ENCODE measurements at places on chromosomes 12 and 14.

- DNase-seq, result peak; percentile 9
These were observed 167.1 kb upstream of the OR4E1 start for GRCh38 chr14:21840765-21841164.

DNA sequence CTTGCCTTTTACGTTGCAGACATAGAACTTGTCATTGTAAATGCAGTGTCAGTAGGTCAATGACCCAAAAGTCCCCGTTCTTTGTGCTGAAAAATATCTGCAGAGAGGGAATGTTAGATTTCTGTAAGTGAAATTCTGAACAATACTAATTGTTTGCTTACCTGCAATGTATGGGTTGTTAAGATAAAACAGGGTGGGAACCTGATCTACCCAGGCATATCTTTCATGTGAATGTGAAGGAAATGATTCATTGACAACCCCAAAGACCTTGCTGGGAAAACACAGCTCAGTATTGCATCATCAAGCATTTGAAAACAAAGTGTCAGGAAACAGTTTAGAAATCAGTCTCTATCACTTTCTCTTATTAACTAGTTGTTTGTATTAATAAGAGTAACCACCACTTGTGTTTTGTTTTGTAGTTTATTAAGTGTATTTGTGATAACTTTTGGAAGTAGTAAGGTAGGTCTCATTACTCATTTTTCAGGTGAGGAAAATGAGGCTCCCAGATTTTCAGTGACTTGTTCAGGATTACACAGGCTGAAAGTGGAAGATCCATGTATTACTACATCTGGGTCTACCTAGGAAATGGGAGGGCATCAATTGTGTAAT, 57.9 kb upstream of the SLC38A2 start:
- DNase-seq, result peak; percentile 18

DNA sequence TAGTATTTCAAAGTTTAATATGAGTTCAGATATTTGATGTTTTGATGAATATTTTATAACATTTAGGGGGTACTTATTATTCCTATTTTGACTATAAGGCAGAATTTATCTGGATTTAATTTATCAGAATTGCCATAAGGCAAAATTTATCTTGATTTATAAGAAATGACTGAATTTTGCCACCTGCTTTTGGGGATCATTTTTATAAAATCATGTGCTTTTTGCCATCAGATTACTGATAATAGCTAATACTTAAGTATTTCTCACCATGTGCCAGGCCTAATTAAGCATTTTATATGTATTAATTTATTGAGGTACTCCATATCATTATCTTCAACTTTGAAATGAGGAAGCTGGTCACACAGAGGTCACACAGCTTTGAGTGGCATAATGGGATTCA, 423.7 kb downstream of the PRKD1 start:
- DNase-seq, result no peak

- DNase-seq, result peak; percentile 4
These were observed 152.1 kb downstream of the SLC8A3 start for GRCh38 chr14:70036665-70037064.

DNA sequence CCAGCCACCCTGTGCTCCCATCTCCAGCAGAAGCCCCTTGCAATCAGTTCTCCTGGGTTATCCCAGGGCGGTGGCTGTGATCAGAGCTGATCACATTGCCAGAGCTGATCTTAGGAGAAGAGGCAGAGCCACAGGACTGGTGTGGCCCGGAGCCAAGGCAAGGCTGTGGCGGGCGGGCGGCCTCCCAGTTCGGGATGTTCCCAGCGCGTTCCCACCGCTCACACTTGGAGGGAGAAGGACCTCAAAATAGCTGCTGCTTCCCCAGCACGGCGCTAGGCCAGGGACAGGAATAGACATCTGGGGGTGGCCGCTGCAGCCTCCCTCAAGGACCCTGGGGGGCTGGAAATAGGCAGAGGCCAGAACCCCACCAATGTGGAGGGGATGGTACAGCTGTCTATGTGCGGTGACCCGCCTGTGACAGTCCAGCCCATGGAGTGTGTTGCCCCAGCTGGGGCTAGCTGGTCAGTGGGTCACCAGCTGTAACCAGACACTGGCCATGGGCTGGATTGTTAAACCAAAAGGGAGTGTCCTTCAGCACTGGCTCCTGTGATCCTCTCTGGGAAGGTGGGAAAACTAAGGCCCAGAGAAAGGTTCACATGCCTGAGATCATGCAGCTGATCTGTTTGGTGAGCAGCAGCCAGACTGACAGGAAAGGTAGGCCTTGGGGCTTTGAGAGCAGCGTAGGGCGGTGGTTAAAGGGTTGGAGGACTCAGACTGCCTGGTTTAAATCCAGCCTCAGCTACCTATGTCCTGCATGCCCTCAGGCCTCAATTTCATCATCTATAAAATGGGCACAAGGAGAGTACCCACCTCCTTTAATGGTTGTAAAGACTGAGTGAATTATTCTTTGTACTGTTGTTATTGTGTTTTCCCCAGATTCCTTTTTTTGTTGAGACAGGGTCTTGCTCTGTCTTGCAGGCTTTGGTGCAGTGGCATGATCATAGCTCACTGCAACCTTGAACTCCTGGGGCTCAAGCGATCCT, 8.0 kb upstream of the POP5 start:
- no peak for DNase-seq

GRCh38 chr12:15336768-15337553, 14.7 kb downstream of the PTPRO start:
- no peak for DNase-seq

DNA sequence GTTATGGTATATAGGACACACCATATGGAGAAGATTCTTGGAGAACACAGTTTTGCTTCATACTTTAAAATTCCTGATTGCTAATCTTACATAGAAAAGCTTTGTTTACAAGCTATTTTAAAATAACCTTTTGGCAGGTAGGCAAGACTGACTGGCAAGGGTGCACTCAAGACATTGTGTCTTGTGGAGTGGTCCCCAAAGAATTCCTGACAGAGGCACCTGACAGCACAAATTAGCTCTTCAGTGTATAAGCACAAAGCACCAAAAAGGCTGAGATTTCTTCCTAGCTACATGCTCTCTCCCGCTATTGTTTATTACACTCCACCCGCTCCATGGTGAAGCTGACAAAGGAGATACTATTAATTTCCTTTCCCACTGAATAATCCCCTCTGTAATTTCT, 139.4 kb downstream of the MON2 start:
- no peak for DNase-seq

DNA sequence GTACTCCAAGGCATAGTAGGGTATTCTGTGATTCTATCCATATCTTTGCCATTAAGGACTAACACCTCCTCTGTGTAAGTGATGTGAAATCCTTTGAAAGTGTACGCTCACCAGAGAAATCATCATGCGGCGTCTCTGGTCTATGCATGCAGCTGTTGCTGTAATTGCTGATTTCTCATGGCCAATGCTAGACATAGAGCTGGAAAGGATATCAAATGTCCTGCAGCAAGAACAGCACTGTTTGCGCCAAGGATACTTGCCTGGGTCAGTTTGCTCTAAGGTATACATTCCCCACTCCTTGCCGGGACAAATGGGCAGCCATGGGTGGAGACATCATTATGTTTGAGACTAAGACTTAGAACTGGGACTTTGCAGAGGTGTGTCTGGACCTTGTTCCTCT, 896.4 kb downstream of the BCL11B start:
- no peak for DNase-seq

DNA sequence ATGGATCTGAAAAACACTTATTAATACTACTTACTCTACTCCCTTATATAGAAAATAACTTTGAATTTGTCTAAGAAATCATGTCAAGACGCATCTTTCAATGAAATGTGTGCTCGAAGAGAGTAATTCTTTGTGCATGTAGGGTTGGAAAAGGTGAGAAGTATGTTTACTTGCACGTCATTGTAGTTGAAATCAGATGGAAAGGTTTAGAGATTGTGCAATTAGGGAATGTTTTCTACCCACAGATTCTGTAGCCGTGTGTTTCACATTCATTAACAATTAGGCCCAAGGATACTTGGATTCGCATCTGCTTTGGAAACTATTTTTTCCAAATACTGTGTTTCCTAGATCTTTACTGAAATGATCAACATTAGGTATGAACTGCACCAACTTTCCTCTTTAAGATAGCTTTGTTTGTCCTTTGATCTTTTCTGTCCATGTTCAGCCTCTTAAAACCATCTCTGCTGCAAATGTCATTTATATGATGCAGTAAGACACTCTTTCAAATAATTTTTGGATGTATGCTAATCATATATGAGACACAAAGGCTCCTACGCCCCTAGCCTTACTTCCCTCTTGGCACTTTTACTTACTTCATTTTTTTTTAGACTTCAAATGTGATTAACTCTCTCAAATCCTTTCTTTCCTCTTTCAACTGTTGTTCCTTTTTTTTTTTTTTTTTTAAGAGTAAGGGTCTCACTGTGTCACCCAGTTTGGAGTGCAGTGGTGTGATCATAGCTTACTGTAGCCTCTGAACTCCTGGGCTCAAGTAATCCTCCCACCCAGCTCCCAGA, 58.0 kb upstream of the PSMA6 start:
- no peak for DNase-seq

DNA sequence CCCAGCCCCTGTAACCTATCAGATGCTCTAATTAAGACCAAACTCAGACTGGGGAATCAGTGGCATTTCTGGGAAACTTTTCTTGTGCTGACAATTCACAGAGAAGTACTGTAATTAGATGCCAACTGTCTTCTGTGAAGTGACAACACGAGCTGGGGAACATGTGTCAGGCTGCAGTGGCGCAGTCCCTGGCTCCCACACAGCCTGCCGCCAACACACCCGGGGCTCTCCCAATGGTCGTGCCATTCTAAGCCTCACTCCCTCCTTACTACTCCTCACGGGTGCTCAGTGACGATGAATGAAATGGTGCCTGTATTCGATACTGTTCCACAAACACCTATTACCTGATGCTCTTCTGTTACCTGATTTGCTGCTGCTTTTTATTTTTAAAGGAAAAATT, 18.6 kb downstream of the GARIN2 start:
- DNase-seq, result no peak

- no peak for DNase-seq
These were observed 5.9 kb upstream of the GNB3 start for GRCh38 chr12:6834873-6835272.

GRCh38 chr12:130031571-130032189, 127.9 kb upstream of the TMEM132D start:
- peak; percentile 63 for DNase-seq

GRCh38 chr12:31922341-31923062, 36.7 kb upstream of the RESF1 start:
- no peak for DNase-seq

DNA sequence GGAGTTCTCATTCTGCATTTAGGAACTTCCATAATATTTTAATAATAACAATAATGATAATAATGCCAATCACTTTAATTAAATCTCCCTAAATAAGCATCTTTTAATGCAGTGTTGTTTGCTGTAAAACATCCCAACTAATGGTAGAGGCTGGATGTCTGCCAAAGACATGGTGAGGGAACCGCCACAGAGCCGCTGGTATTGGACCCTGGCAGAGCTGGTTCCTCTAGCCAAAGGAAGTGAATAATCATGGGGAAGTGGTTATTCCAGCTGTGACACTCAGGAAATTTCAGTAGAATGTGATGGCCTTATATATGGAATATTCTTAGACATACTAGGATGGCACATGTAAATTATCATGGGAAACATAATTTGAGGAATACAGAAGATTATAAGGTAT, 483.3 kb downstream of the ZFP36L1 start:
- DNase-seq, result no peak

DNA sequence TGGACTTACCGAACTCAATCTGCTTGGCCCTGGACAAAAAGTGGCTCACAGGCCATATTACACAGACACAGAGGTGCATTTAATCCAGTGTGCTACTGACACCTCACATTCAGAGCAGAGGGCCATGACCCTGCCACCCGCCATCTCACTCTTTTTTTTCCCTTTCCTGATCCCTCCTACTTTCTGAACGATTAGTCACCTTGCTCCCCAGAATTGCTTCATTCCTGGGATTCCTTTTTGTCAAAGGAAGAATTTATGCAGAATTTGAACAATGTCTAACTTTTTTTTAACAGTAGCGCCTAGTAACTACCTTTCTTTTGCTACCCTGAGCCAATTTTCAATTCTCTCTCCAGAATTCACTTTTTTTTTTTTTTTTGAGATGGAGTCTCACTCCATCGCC, 4.6 kb downstream of the PKP2 start:
- no peak for DNase-seq

GRCh38 chr12:81128930-81129554, 51.2 kb downstream of the ACSS3 start:
- peak; percentile 7 for DNase-seq

- DNase-seq, result no peak
These were observed 228.1 kb downstream of the ANO2 start for GRCh38 chr12:5716976-5717375.

DNA sequence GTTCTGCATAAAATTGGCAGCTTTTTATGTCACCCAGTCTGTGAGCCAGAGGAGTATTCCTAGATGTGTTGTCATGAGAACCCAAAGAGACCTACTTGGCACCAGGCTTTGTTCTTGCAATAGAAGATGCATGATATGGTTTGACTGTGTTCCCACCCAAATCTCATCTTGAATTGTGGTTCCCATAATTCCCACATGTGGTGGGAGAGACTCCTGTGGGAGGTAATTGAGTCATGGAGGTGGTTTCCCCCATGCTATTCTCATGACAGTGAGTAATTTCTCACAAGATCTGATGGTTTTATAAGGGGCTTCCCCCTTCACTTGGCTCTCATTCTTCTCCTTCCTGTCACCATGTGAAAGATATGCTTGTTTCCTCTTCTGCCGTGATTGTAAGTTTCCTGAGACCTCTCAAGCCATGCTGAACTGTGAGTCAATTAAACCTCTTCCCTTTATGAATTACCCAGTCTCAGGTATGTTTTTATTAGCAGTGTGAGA, 572.0 kb upstream of the ATP2B1 start:
- no peak for DNase-seq

DNA sequence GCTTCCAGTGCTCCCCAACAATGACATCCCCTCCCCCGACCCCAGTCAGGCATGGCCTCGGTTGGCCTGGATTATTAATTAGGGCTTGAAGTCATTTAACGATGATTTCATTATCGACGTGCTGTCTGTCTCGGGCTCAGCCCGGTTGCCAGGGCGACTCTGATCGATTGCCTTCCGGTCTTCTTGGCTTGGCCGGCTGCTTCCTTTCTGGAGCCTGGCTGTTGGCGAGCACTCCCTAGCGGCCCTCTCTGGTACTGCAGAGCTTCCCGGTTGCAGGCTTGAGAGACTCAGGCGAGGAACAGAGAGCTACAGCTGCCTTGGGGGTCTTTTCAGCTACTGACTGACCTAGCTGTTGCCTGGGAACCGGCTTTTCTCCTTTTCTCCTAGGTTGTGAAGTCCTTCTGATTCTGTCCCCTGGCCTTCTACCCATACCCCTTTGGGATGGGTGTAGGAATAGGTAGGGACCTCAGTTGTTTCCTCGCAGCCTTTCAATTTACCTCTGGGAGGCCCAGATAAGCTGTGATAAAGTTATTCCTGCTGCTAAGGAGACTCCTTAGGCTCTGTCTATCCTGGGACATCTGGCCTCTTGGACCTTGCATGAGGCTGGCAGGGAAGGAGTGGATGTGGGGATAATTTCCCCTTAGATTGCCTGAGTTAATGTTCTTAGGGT, 5.5 kb upstream of the CISTR start:
- DNase-seq, result peak; percentile 78

- DNase-seq, result no peak
These were observed 4.7 kb upstream of the CISTR start for GRCh38 chr12:53756300-53757100.

- no peak for DNase-seq
These were observed 500.1 kb upstream of the CCDC196 start for GRCh38 chr14:65986041-65986440.

Data from erythroblast (primary cell).